ENCODE measurements at places on chromosomes 7 and 10.

DNA sequence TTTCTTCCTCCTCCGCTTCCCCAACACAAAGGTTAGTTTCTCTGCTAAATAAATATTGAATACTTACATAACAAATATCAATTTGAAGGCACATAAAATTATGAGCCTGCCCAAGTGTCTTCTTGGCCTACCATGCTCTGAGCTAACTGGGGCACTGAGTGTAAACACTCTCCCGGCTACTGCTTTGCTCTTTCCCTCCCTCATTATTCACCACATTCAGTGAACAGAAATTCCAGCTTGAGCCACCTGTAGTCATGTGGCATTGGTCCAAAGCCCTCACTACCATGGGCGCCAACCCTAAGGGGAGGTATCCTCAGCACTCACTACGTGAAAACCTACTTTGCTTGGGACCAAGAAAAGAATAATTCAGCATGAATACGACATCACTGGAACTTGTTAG is 409.0 kb downstream of the KCNMA1 start:
- no peak for DNase-seq

- DNase-seq = no peak
Observed at GRCh38 chr10:104711302-104711721, 70.2 kb downstream of the SORCS3 start.

DNA sequence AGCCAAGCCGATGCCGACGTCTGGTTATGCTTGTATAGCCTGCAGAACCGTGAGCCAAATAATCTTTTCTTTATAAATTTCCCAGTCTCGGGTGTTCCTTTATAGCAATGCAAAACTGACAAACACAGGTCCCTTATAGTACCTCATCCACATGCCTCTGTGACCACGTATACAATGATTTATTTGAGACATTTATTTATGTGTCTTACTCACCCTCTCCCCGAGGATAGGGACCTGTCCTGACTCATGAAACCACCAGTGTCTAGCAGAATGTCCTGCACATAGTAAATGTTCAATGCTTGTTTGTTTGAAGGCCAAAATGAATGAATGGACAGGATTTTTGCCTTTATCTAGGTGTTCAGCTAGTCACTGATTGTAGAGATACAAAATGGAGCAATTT is 147.9 kb upstream of the FZD8 start:
- no peak for DNase-seq

GRCh38 chr7:78510580-78511188 is 712.1 kb downstream of the PHTF2 start:
- no peak for DNase-seq

DNA sequence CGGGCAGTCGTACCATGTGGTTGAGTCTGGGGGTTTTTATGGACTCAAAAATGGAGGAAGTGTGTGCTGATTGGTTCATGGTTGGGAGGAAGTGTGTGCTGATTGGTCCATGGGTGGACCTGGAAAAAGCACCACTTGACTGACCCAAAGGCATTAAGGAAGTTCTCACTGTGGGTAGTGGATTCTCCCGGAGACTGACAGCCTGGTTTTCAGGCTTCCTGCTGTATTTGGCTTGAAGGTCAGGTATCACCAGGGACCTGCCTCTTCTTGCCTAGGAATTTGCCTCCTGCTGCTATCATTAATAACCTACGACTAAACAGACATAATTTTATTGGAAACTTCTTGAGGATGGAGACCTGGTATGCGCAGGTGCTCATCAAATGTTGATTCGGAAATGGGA is 268.8 kb upstream of the LRGUK start:
- DNase-seq = no peak

- DNase-seq = no peak
Observed at GRCh38 chr7:73892003-73892999, 31.3 kb downstream of the TMEM270 start.

DNA sequence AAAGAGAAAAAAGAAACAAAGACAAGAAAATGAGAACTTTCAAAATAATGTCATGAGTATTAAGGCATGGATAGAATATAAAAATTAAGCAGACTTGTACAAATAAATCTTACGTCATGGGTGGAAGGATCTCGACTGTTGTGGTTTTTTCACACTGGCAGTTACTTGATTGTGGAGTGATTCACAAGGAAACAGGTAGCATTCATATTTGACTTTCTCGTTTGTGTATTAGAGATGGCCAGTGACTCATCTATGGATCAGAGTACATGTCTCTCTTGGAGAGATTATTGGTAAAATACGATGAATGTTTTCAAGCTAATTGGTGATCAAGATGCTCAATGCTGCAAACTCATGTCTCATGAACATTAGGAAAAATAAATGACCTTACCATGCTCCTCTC is 564.3 kb downstream of the GATA3 start:
- DNase-seq = no peak

DNA sequence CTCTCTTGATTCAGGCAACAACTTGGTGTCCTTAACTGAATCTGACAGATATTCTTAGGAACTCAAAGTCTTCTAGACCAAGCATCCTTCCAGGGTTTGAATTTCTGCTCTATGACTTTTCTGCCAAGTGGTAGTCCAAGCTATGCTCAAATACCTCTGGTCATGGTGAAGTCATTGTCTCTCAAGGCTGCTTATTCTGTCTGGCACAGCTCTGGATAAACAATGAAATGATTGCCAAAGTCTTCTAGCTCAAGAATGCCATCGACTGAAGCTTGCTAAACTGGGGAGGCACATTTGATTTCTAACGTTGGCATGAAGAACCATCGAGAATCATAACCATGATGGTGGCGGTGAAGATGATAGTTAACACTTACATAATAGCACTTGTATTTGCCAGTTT is 116.2 kb upstream of the MKX start:
- DNase-seq = no peak

- no peak for DNase-seq
Observed at GRCh38 chr10:110659558-110659957, 15.4 kb downstream of the RBM20 start.

DNA sequence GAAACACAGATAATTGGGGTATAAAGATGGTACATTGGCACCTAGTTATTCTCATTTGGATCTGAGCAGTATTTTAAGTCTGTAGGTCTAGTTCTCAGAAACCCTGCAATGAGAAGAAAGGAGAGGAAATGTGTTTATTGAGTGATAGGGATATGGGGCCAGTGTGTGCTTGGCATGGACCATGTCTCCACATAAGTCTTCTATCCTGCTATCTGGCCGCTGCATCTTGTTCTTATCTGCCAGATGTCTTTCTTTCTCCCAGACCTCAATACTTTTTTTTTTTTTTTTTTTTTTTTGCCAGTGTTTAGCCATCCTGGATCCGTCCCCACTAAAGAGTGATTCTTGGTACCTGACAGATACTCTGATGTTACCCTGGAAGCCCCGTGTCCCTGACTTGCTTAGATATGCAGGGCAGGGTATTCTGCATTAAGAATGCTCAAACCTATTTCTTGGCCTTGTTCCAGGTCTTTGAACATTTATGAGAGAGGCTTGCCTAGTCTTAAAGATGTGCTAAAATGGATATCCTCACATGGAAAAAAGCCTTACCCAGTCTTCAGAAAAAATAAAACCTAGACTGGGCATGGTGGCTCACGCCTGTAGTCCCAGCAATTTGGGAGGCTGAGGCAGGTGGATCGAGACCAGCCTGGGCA is 10.0 kb downstream of the MTURN start:
- DNase-seq = no peak

GRCh38 chr10:70907637-70908405 is 19.5 kb upstream of the PCBD1 start:
- no peak for DNase-seq

GRCh38 chr7:142482891-142483658 is 225.2 kb upstream of the PRSS58 start:
- DNase-seq = peak; percentile 47

DNA sequence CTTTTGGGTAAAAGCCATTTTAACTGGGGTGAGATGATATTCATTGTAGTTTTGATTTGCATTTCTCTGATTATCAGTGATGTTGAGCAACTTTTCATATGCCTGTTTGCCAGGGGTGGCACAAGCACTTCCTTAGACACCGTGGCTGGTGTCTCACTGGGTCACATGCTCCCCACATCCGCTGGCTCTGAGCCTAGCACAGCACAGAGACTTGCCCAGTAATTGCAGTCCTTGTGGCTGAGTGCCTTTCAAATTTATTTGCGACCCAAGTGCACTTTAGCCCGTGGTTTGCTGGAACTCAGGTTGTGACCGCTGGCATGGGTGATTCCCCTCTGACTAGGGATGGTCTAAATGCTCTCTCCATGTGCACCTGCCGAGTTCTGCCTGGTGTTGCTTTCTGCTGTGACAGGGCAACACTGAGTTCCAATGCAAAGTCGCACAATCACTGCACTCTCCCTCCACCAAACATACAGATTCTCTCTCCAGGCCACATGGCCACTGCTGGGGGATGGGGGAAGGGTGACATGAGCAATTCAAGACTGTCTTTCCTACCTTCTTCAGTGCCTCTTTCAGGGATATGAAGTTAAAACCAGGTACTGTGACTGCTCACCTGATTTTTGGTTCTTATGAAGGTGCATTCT is 66.5 kb downstream of the ZNF277 start:
- no peak for DNase-seq

DNA sequence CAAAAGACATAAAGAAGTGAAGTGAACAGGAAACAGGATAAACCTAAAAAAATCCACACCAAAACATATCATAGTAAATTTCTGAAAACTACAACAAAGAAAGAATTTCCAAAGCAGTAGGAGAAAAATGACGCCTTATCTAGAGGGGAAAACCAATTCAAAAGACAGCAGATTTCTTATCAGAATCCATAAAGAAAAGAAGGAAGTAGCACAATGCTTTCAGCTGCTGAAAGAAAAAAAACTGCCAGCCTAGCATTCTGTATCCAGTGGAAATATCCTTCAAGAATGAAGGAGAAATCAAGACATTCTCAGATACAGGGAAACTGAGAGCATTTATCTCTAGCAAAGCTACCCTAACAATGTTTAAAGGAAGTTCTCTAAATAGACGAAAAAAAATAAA is 37.8 kb downstream of the PDLIM1 start:
- no peak for DNase-seq

- no peak for DNase-seq
Observed at GRCh38 chr10:87750001-87750671, 67.9 kb downstream of the ATAD1 start.
